ENCODE measurements at places on chromosomes 12 and 14.
A peak's percentile ranks its signal among the peaks of the same experiment; 100 is the strongest.

DNA sequence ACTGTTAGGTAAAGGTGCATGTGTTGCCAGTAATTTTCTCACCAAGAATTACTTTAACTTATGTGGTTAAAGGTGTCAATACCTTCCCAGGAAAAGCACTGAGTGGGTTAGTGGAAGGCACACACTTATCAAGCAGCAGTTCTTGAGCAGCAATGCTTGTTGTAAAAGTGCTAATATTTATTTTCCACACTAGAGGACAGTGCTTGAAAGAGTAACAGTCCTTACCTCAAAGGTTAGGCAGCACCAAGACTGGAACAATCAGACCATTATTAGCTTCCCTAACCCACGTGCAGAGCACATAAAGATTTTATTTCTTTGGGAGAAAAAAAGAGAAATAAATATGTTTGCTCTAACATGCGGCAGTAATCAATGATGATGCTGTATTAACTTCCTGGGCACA, 48.8 kb upstream of the KRR1 start:
- DNase-seq = peak; percentile 15

GRCh38 chr14:102508410-102508773, 1.2 kb downstream of the ANKRD9 start:
- DNase-seq = no peak

DNA sequence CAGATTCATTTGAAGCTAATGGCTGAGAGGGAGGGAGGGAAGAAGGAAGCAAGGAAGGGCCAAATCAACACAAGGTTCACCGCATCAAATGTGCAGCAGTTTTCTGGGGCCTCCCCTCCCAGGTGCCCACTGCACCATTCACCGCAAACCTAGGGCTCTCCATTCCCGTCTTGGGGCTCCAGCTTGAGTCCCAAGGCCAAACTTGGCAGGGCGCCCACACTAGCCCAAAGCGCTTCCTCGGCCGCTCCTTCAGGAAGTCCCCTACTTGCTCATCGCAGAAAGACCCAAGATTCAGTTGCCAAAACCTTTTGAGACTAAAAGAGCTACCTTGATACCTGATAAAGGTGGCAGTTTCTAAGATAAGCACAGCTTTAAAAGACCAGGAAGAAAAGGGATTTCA, 140.5 kb upstream of the FKBP4 start:
- DNase-seq = no peak

GRCh38 chr12:53101931-53102781, 1.1 kb upstream of the SOAT2 start:
- peak; percentile 14 for DNase-seq

DNA sequence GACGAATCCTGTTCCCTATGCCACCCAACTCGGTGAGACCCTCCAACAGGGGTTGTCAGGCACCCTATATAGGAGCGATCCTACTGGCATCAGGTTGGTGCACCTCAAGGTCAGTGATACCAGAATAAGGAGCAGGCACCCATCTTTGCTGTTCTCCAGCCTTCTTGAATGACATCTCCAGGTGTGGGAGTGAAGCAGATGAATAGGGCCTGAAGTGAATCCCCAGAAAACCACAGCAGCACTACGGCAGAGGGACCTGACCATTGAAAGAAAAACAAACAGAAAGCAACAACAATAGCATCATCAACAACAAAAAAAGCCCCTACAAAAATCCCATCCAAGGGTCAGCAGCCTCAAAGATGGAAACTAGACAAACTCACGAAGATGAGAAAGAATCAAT, 445.2 kb upstream of the ATP2B1 start:
- DNase-seq = no peak

DNA sequence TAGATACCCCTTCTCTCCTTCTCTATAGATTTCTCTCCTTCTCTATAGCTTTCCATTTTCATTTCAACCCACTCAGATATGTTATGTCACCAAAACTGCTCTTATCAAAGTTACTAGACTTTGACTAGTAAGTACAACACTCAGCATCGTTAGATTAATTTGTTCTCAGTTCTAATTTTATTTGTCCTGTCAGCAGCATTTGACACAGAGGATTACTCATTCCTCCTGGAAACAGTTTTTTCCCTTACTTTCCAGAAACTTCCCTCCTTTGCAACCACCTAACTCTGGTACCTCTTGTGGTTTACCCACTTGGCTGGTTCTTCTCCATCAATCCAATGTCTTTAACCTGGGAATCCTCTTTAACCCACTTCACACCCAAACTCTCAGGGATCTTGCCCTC, 423.7 kb downstream of the TMTC2 start:
- no peak for DNase-seq

GRCh38 chr12:29519585-29520182, 22.2 kb upstream of the OVCH1 start:
- DNase-seq = peak; percentile 75

DNA sequence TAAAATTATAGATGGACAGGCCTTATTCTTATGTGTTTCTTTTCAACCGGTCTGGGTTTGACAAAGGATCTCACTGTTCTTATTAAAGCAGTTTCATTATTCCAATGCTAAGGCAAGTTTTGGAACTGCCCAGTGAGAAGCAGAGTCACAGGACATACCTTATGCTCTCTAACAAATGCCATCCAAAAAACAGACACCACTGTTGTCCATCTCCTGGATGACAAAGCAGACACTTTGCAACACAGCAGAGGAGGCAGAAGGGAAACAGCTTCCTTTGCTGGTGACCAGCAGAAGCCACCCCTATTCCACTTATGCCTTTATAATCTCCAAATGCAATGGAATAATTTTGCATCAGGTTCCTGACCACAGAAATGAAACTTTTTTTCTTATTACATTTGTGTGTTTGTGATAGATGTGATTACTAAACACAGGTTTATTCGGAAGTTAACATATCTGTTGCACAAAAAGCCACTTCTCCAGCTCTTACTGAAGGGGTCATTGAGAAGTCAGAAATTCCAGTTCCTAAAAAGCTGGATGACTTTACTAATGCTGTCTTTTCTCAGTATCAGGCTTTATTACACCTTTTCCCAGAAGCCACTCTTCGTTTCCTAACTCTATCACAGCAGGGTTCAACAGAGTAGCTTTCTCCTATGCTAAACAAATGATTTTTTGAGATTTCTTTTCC, 115.6 kb downstream of the BTG1 start:
- no peak for DNase-seq

GRCh38 chr12:26286186-26286585, 90.8 kb downstream of the SSPN start:
- no peak for DNase-seq

DNA sequence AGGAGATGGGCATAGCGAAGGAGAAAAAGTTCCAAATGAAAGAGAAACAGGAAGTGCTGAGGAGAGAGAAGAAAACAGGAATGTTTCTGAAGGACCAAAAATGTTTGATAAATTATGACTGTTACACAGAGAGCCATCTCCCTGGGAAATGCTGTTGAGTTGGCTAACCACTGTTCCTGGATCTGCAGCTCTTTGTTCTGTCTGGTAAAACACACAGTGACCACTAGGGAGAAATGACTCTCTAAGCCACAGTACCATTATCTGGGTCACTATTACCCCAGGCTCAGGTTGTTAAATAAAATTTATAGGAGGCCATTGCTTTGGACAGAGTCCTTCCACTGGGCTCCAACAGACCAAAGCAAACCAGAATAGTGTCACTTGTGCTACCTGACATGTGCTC, 219.3 kb downstream of the CRADD start:
- peak; percentile 17 for DNase-seq

- no peak for DNase-seq
Observed at GRCh38 chr14:105436402-105436801, 16.8 kb downstream of the MTA1 start.

- no peak for DNase-seq
Observed at GRCh38 chr12:103177639-103178255, 220.3 kb downstream of the ASCL1 start.

DNA sequence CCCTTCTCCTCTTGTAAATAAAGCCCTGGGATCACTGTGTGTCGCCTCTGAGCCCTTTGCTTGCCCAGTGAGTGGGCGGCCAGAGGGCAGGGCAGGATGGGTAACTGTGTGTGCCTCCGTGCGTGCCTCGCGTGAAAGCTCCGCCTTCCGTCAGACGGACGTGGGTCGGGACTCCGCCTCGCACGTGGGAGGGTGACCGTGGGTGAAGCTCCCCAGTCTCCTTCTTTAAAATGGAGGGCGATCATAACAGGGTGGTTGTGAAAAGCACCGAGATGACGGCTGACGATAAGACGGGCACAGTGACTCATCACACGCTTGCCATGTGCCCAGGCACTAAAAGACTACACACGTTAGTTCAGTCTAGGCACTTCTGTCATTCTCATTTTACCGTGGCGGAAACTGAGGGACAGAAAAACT, 9.2 kb downstream of the PHB2 start:
- no peak for DNase-seq

DNA sequence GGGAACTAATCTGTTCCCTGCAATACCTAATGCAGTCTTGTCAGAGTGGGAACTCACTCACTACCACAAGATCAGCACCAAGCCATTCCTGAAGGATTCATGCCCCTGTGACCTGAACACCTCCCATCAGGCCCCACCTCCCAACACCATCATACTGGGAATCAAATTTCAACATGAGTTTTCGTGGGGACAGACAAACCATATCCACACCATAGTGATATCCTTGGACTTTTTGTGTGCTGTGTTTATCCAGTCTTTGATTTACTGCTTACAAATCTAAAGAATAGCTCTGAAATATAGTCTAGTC, 243.5 kb downstream of the FBXL14 start:
- no peak for DNase-seq

- peak; percentile 28 for DNase-seq
Observed at GRCh38 chr12:87815771-87816585, 213.2 kb downstream of the C12orf50 start.

- no peak for DNase-seq
Observed at GRCh38 chr12:50742776-50743175, 21.1 kb upstream of the ATF1 start.

GRCh38 chr14:87214558-87214957, 778.4 kb downstream of the GALC start:
- no peak for DNase-seq

GRCh38 chr12:3200032-3200617, 122.9 kb downstream of the TSPAN9 start:
- DNase-seq = peak; percentile 11

GRCh38 chr14:102075155-102075554, 11.7 kb downstream of the HSP90AA1 start:
- DNase-seq = no peak

GRCh38 chr12:93297032-93297431, 80.7 kb upstream of the NUDT4 start:
- no peak for DNase-seq

GRCh38 chr14:71235875-71236274, 328.6 kb downstream of the PCNX1 start:
- DNase-seq = no peak

GRCh38 chr12:95546491-95546813, 4.8 kb downstream of the USP44 start:
- DNase-seq = no peak

DNA sequence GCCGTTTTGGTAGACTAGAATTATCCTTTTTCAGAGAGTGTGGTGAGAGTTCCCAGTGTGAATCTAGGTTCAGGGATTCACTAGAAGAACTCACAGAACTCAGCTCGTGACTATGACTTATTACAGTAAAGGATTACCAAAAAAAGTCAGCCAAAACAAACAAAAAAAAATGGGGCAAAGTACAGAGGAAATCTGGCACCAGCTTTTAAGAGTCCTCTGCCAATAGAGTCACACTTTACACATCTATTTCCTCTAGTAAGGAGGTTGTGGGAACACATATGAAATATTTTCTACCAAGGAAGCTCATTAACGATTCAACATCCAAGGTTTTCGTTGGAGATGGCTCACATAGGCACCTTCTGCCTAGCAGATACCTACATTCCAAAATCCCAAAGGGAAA, 28.2 kb downstream of the TSPAN19 start:
- DNase-seq = no peak

DNA sequence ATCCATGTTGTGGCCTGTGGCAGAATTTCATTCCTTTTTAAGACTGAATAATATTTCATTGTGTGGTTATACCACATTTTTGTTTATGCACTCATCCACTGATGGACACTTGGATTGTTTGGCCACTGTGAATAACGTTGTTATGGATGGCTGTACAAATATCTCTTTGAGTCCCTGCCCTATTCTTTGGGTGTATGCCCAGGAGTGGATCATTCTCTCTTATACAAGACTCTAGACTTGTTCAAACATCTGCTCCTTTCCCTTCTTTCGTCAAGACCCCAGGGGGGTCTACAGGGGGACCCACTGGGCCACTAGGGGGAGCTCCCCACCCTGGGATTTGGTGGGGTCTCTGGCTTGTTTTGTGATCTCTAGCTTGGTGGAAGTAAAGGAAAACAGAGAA, 77.4 kb downstream of the FBXL14 start:
- no peak for DNase-seq

DNA sequence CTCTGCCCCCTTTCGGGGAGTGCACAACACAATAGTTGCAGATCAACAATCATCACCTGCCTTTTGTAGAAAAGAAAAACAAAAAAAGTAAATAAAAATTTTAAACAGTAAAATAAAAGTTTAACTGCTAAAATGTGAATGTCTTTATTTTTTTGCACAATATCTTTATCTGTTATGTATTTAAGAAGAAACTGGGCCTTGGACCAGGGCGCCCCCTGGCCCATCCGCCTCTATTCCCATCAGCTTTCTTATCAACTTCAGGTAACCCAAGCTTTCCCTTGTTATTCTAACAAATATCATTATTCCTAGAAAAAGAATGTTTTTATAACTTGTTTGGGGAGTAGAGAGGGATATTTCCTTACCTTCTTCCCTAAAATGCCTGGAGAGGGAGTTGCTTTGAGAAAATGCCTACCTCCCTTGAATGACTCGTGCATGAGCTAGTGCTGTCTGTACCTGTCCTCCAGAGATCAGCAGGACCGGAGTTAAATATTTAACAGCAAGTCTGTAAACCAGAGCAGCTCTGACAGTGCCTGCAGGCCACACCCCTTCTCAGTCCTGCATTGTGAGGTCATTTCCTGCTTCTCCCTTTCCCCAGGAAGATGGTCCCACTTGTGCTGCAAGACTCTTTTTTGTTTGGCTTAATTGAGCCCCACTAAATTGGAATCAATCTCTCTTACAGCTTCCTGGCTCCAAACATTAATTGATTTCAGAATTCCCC, 192.8 kb upstream of the RGS6 start:
- DNase-seq = no peak

- DNase-seq = no peak
Observed at GRCh38 chr12:3315201-3315661, 175.8 kb upstream of the PRMT8 start.

DNA sequence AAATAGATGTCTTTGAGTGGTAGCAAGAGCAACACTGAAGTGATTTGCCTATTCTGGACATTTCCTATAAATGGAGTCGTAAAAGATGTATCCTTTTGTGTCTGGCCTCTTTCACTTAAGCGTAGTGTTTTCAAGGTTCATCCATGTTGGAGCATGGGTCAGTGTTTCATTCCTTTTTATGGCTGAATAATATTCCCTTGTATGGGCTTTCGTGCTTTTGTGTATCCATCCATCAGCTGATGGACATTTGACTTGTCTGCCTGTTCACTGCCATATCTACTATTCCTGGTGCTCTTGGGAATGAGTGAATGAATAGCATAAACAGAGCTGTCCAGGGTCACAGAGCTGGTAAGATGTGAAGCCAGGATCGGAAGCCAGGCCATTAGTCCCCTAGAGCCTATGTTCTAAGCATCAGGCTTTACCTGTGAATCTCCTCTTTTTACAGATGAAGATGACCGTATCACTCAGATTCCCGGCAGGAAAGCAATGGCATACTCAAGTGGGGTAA, 1.8 kb upstream of the P2RX7 start:
- no peak for DNase-seq
